ENCODE measurements at places on chromosomes 4 and X.

- DNase-seq = peak; percentile 70
These were observed 337.3 kb upstream of the HS3ST1 start for GRCh38 chr4:11765849-11766453.

DNA sequence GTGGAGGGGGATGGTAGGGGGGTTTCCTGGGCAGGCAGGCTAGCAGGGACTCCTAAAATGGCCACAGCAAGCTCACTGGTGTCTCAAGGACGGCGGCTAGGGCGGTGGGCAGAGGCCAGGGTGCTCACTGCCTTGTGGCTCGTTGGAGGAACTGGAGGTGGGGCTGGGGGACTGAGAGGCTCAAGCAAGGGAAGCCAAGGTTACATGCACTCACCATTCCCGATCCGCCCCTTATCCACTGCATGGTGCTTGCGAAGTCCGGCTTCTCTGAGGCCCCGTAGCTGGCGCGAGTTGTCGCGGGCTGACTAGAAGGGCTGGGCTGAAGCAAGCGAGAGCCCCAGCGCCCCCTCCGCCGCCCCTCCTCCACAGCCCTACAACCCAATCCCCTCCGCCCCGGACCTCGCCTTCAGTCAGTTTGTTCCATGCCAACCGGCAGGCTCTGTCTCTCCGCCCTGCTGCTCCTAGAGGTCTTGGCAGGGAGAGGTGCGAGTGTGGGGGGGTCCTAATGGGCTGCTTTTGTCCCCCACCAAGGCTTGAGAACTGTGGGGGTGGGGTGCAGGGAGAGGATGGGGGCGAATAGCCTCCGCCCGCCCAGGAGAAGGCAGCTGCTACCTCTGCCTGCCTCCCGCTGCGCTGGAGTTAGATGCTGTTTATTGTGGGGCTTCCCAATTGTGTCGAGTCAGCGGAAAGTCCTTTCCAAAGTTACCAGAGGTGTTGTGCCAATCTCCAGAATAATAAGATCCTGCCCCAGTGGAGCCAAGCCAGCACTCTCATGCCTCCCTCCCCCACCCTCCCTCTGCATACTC lies at the start of gene ARHGEF9:
ARHGEF9 (minus strand) TSS at position 313 of the 806 bp plus-strand sequence; CDS start at position 244, 69 bp downstream.
- peak; percentile 7 for DNase-seq

GRCh38 chrX:106999002-106999975 lies 723 bp downstream of the MORC4 start:
- peak; percentile 62 for DNase-seq

DNA sequence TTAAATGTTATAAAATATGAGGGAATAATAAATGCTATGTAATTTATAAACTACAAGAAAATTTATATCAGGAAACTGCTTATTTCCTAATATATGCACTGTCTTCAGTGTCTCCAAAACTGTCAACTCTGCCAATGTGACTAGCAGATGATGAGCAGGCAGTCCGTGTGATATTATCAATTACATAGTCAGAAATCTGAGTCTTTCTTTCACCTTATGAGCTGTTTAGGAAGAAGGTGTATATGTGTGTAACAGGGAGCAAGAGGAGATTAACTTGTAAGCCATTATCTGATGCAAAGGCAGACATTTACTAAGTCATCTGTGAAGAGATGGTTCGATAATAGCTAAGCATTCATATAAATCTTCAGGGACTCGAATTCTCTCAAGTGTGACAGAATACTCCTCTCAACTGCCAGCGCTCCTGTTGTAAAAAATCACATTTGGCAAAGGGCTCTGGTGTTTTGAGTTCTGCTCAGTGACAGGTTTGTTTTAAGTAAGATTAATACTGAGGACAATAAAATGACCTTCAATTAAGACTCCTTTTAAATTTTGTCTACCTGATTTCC lies 79.7 kb downstream of the SNCA start:
- no peak for DNase-seq

- DNase-seq = no peak
These were observed 51.2 kb upstream of the C1QTNF7 start for GRCh38 chr4:15376594-15376993.

DNA sequence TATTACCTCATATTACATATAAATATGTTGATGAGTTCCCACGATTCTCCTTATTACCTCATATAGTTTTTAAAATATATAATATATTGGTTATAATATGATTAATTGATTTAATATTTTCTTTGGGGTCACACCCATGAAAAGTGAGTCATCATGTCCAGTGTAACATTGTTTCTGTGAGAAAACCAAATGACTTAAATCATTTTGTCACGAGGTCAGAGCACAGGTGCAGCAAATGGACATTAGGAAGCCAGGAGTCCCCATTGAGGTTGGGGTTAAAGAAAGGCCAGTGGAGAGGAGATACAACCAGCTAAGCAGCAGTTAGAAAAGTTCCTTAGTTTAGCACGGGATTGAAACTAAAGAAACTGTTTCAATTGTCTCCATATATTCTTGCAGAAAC lies 133.9 kb upstream of the RAPGEF2 start:
- no peak for DNase-seq

- DNase-seq = no peak
These were observed 9.2 kb upstream of the EOLA1 start for GRCh38 chrX:149531599-149531998.

- DNase-seq = no peak
These were observed 21.6 kb downstream of the PRIMPOL start for GRCh38 chr4:184671101-184671500.

DNA sequence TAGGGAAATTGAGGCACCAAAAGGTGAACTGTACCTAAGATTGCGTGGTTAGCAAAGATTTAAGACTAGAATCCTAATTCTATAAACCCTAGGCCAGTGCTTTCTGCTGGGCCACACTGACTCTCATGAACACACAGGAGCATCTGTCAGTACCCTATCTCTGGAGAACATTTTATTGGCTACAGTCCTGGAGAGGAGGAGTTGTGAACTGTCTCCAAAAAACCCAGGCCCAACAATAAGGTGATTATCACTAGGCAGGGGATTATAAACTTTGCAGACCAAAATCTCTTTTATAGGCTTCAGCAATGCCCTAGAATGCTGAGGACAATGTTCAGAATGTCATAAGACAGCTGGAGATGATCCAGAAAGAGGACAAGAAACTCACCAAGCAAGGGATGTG lies 24.1 kb downstream of the OPHN1 start:
- no peak for DNase-seq

- DNase-seq = no peak
These were observed 4.5 kb upstream of the GRSF1 start for GRCh38 chr4:70844180-70844579.

DNA sequence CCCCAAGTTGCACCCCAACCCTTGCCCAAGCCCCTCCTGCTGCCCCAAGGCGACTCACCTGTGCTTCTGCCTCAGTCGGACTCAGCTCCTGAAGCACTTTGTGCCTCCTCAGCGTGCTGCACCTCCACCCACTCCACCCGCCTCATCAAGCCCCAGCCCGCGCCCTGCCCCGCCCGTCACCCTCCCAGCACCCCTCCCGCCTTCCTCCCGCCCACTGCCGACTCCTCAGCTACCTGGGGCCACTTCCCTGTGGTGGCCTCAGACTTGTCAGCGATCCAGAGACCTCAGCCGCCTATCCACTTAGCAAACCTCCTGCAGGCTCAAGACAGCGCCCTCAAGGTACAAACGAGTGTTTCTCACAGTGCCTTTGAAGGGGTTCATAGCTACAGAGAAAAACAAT lies 19.6 kb upstream of the IQCM start:
- DNase-seq = no peak

DNA sequence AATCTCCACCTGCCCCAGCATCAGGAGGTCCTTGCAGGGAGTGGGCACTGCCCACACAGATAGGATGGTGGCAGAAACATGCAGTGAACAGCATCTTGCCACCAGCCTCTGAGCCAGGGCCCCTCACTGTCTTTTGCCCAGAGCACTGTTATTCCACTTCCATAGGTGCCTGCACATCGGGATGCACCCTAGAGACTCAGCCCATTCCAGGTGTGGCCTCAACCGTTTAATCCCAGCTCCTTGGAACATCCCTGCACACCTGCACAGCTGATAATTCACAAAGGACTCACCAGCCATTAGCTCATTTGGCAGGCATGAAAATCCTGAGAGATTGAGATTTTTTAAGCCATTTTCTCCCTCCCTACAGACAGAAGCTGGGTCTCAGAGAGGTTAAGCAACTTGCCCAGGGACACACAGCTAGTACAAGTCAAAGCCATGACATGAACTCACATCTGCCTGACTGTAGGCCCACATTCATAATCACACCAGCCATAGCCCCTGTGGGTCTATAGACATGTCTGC lies 116.3 kb downstream of the EFNB1 start:
- DNase-seq = no peak

- DNase-seq = peak; percentile 75
These were observed 321.9 kb upstream of the GIMD1 start for GRCh38 chr4:106690487-106690886.

DNA sequence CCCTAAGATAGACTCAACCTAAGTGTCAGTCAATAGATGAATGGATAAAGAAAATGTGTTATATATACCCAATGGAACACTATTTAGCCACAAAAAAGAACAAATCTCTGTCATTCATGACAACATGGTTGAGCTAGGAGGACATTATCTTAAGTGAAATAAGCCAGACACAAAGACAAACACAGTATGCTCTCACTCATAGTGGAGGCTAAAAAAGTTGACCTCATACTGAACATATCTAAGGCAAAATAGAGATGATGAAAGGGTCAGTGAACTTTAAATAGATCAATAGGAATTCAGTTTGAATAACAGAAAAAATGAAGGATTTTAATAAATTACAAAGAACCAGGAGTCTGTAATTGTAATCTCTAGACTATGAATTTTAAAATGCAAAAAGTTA lies 106.5 kb downstream of the SOWAHB start:
- DNase-seq = no peak

All from cardiac fibroblast (primary cell).